ENCODE measurements at places on chromosomes 2 and 18. TPM values are rescaled to one million over a fixed set of nuclear protein-coding genes. Genes with fewer than 3 reads are reported as not detected.

Gene TRIB2
- 3.7 TPM for total RNA-seq

GRCh38 chr2:240452462-240453256 lies 17.2 kb downstream of the GPC1 start:
- DNase-seq, result no peak

Gene RAB11FIP5
- total RNA-seq, result 7.3 TPM

Gene NEU2
- total RNA-seq, result not detected
